Pulmonary artery endothelial cell (primary cell): ENCODE measurements at places on chromosomes 7 and 10.

GRCh38 chr10:27536437-27536836, 32.3 kb downstream of the RAB18 start:
- DNase-seq, result no peak

DNA sequence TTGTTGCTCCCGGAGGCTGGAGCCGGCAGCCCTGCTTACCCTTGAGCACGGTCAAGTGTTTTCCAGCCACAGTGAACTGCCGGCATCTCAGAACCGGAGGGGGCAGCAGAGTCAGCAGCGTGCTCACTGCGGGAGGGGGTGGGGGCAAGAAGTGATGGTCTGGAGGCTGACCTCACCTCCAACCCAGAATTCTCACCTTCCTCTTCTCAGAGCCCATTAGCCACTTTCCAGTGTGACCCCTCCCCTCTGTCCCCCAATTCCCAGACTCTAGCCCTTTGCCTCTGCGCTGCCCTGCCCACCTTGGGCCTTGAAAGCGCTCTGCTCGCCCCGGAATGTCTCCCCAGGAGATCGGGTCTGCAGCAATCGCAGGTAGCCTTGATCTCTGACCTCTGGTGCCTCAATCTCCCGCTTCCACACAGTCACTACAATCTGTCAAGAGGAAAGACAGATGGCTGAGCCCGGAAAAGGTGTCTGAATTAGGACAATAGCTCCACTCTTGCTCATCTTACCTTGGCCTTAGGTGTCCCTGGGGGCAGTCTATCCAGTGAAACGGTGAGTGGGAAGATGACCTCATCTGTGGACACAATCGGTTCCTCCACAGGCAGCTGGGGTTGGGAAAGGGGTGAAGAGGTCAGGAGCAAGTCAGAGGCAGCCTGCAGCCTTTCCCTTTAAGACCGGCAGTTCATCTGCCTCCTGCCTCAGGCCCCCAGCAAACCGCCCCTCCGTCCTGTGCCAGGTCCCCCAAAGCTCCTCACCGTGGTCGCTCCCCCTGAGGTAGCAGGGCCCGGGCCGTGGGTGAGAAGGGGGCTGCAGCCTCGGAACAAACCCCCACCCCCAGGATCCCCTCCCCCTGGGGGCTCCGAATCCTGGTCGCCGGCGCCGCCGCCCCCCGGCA, 942 bp downstream of the TRAPPC14 start:
- DNase-seq, result no peak

DNA sequence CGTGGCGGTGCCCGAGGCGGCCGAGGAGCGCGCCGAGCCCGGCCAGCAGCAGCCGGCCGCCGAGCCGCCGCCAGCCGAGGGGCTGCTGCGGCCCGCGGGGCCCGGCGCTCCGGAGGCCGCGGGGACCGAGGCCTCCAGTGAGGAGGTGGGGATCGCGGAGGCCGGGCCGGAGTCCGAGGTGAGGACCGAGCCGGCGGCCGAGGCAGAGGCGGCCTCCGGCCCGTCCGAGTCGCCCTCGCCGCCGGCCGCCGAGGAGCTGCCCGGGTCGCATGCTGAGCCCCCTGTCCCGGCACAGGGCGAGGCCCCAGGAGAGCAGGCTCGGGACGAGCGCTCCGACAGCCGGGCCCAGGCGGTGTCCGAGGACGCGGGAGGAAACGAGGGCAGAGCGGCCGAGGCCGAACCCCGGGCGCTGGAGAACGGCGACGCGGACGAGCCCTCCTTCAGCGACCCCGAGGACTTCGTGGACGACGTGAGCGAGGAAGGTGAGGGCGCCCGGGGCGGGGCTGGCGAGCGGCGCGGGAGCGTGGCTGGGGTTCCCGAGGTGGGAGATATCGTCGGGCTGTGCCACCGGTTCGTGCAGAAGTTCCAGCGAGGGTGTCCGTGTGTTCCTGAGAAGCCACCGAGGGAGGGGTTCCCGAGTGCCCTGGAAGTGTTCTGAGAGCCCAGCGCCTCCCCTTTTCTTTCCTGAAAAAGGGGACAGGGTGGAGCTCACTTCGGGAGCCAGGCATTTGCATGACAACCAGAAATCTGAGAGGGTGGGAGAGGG, 495 bp downstream of the EIF3B start:
- no peak for DNase-seq

GRCh38 chr10:33414841-33415240, 80.4 kb upstream of the NRP1 start:
- DNase-seq, result no peak

DNA sequence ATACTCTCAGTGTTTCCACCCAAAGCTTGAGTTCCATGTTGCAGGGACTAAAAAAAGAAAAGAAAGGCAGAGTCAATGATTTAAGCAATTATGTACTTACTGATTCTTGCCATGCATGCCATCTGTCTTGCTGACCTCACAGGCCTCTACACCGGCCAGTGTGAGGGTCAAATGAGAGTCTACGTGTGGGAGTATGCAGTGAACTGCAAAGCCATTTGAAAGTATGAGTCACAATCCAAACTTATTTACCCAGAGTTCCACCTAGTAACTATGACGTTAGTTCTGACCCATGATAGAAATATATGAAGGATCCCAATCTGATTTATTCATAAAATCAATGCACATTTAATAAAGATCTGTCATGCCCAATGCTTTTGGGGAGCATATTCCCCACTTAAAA, 26.5 kb downstream of the PDE1C start:
- DNase-seq, result no peak

- no peak for DNase-seq
Observed at GRCh38 chr7:153090209-153090608, 330.7 kb downstream of the ACTR3B start.

DNA sequence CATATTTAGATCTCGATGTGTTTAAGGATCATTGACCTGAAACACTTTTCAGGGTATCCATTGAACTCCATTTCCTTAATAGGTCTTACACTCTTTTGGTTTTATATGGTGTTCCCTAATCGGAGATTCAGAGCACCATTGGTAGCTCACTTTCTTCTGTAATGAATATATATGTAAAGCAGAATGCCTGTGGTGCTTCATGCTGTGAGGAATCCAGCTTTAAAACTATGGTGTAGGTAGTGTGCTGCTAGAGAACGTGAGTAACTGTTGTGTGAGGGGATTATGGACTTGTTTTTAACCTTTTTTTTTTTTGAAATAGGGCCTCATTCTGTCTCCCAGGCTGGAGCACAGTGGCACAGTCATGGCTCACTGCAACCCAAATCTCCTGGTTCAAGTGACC, 376.9 kb upstream of the LRGUK start:
- DNase-seq, result no peak

GRCh38 chr10:95392681-95393164, 101.9 kb upstream of the PDLIM1 start:
- no peak for DNase-seq

GRCh38 chr10:58555930-58556311, 43.2 kb downstream of the BICC1 start:
- no peak for DNase-seq

DNA sequence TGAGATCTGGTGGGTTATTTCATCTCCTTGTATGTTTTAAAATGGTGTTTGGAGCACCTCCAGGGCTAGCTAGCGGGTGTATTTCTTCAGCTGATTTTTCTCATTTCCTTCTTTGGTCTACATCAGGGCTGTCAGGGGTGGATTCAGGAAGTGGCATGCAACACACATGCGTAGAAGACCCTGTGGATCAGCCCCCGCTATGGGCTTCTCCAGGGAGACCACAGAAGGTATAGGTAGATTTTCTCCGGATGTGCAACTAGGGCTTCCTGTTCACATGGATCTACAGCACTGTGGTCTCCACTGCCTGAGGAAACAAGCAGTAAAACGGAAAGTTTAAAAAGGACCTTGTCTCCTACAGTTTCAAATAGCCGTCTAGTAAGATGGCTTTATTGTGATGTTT, 10.4 kb downstream of the NUB1 start:
- no peak for DNase-seq

DNA sequence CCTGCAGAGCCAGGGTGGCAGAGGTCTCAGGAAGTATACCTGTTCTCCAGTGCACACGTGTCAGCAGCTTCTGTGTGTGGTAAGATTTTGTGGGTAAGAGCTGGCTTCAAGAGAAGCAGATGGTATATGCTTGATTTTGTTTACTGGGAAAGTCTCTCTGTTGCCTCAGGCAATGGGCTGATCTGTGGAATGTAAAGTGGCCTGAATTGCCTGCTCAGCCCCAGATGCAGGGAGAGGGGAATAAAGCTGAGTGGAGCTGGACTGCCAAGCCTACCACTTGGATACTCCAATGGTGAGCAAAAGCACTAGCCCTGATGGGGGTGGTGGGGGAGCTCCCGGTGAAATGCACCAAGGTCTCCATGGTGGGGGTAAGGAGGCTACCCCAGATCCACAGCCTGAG, 156.1 kb downstream of the WDR11 start:
- no peak for DNase-seq

GRCh38 chr7:293681-294439, 3.9 kb downstream of the FOXL3 start:
- no peak for DNase-seq

DNA sequence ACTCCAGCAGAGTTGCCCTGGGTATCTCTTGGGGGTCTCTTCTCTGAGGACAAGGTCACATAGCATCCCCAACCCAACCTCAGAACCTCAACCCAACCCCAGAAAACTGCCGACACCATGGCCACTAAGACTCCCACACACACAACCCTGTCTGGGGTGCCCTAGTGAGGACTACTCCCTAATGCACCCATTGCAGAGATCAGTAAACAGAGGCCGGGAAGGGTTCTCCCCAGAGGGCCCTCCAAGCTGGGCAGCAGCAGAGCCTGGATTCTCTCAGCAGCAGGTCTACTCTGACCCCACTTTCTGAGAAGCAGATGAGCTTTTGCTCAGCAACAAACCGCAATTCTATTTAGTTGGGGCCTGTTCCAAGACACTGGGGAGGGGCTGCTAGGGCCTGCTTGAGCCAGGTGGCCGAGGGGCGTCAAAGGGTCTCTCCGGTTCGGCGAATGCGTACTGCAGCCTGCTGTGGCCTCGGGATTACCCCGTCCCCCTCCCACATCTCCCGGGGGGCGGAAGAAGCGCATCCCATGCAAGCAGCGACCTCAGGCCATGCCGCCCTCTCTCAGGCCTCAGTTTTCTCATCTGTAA, 828 bp downstream of the OGDHL start:
- DNase-seq, result no peak

DNA sequence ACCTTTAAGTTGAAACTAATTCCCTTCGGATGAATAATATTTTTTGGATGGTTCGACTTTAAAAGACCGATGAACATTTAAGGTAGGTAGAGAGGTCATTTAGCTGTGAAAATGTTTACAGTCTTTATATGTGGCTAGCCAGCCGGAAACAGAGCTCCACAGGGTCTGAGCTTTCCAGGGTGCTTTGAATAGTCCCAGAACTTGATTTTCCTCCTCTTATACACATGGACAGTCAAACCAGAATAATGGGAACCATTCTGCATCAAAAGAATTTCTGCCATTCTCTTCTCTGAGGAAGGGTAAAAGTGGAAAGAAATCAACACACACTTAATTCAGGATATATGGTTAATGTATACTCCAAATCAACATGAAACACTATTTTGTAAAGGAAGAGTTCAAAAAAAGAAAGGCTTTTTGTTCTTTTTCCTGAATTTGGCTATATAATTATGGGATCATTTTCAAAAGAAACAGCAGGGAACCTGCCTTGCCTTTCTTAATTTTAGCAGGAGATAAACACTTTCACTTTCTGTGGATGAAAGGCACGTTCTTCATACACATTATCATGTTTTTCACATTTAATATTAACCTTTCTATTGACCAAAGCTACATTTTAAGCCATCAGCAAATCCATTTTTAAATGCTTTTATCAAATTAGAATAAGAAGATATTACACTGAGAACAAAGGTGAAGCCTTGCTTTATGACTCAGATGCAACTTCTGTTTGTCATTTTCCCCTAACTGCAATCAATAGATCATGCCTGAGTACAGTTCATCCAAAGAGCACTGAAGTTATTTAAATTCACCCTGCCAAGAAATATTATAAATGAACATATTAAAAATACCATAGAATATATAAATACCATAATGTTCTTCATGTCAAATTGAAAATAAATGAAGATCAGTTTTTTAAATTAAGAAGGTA, 307.3 kb downstream of the THSD7A start:
- DNase-seq, result no peak

- DNase-seq, result no peak
Observed at GRCh38 chr10:31635415-31636065, 293.1 kb downstream of the ARHGAP12 start.

DNA sequence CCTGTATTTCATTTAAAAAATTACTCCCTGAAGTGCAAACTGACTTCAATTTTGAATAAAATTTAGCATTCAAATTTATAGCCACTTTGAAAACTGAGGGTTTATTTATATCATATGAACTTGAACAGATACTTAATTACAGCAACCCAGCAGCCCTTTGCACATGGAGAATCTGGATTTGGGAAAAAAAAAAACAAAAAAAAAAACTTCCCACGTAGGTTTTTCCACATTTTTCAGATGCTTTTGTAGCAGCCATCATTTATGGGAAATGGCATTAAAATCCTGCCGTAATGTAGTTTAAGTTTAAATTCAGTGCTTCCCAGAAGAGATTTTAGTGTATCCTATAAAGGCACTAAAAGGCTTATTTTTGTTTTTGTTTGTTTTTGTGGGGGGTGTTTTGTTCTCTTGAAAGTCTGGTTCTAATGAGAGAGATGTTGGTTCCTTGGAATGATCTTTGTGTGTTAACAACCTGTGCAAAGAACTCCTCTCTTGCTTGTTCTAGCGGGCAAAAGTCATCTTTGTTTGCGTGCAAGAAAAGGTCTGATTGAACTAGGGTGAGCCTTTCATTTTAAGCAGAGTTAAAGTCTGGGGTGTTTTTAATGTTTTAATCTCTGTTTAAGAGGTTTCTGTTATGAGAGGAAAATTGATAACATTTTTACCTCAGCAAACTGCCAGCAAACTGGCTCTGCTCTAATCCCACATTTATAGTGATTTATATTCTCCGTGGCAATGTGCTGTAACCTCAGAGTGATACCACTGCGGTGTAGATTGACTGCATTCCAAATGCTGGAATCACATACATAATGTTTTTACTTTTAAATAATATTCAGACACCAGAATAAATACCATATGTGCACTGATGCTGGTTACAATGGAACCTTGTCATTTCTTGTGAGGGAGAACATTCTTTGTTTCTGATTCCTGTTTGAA, 105.5 kb downstream of the WNT2 start:
- DNase-seq, result no peak

- no peak for DNase-seq
Observed at GRCh38 chr7:46189255-46189790, 268.3 kb upstream of the IGFBP3 start.

GRCh38 chr10:82668221-82668895, 793.4 kb downstream of the NRG3 start:
- DNase-seq, result no peak

- DNase-seq, result no peak
Observed at GRCh38 chr7:44152971-44153947, 12.1 kb upstream of the MYL7 start.
